ENCODE measurements at places on chromosomes 1 and 21.

DNA sequence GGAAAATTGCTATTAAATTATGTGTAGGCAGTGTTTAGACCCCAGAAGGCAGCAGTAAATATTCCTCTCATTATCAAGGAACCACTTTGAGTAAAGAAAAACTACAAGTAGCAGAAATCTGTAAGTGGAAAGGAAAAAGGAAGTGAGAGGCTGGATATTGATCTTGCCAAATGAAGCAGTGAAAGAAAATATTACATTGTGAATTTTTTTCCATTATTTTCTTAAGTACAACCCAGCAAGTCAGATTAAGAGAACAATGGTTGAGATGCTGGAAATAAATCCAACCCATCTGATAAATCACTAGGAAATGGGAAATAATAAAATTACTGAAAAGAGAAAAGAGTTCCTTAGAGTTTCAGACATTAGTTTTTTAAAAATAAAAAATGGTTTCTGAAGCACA, 106.7 kb downstream of the HMCN1 start:
- DNase-seq: no peak

GRCh38 chr1:229271448-229272159, 693 bp downstream of the RAB4A start:
- DNase-seq: no peak

DNA sequence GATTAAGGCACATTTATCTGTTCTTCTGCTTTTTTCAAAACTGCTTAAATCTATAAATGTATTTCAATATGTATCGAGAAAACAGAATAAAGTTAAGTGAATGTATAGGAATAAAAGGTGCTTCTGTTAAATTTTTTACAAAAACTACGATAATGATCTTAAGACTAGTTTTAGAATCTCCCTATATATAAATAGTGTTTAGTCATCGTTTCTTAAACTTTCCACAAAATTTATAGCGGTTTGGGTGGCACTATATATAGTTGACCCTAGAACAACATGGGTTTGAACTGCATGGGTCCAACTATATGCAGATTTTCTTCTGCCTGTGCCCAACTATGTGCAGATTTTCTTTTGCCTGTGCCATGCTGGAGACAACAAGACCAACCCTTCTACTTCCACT, 125.7 kb downstream of the CRB1 start:
- no peak for DNase-seq

- no peak for DNase-seq
Measured at GRCh38 chr1:199510314-199510713, 517.2 kb upstream of the NR5A2 start.

- no peak for DNase-seq
Measured at GRCh38 chr1:111857194-111857651, 101.5 kb downstream of the DDX20 start.

GRCh38 chr1:85330711-85331290, 54.4 kb upstream of the BCL10 start:
- DNase-seq: peak; percentile 99

DNA sequence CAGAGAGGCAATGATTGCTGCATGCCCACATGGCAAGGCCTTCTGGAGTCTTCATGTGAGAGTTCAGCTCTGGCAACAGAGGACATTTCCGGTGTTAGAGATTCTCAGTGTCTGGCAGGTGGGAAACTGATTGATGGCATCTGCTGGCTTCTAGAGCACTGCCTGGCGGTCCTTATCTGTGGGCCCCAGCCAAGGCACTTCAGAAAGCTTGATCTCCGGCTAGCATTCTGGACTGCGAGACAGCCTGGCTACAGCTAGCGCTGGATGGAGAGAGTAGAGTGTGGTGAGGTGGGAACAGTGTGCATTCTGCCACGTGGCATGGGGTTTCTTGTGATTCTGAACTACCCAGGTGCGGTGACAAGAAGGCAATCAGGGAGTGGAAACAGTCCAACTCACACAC, 9.4 kb downstream of the ZNF678 start:
- DNase-seq: no peak

DNA sequence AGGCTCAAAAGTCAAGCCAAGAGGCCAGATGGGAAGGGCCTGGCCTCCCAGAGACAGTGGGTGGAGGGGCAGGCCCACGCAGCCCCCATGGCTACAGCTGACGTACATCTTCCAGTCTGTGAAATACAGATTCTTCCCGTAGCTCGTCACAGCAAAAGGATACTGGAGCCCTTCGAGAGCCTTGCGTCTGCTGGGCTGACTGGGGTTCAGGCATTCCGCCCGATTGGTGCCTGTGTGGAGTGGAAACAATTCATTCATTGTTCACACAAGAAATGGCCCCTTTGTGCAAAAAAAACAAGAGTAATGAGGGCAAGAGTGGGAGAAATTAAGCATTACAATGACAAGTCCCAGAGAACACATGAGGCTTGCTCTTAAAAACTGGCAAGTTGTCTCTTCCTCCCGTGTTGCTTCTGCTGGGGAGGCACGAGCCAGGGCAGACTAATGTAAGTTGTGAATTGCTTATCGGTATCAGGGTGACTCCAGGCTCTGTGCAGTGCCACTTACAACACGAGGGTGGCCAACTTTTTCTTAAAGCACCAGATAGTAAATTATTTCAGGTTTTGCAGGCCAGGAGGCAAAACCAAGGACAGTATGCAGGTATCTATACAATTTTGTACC, 85.1 kb downstream of the NID1 start:
- DNase-seq: no peak

GRCh38 chr1:200075522-200075921, 48.0 kb downstream of the NR5A2 start:
- no peak for DNase-seq

GRCh38 chr1:80639777-80640533, 1160.8 kb upstream of the ADGRL2 start:
- DNase-seq: no peak

GRCh38 chr1:29238620-29239002, 2.3 kb downstream of the PTPRU start:
- no peak for DNase-seq

DNA sequence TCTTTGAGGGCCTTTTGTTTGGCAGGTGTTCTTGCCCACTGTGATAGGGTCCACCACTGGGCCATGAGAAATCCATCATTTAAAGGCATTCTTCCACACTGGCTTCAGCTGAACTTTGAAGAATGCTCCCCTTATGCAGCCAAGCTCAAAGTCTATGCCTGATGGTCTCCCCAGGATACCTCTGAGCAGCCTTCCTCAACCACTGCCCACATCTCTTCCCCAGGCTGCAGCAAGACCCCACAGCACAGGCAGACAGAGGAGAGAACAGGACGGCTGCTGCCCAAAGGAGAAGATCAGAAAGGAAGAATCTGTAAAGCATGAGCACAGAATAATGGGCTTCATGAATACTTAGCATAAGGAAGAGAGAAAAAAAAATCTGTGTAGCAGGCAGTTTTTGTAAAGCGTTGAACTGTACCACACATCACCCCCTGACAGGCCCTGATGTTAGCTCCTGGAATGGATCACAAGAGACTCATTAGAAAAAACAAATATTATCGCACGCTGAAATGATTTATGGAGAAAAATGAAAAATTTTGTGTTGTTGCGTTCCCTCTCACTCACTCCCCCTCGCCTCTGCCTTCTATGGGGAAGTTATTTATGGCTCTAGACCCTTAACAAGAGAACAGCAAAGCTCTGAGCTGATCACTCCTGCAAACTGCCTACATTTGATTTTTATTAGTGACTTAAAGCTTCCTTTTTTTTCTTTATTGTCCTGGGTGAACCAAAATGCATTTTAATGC, 134.1 kb downstream of the TMEM53 start:
- DNase-seq: no peak

DNA sequence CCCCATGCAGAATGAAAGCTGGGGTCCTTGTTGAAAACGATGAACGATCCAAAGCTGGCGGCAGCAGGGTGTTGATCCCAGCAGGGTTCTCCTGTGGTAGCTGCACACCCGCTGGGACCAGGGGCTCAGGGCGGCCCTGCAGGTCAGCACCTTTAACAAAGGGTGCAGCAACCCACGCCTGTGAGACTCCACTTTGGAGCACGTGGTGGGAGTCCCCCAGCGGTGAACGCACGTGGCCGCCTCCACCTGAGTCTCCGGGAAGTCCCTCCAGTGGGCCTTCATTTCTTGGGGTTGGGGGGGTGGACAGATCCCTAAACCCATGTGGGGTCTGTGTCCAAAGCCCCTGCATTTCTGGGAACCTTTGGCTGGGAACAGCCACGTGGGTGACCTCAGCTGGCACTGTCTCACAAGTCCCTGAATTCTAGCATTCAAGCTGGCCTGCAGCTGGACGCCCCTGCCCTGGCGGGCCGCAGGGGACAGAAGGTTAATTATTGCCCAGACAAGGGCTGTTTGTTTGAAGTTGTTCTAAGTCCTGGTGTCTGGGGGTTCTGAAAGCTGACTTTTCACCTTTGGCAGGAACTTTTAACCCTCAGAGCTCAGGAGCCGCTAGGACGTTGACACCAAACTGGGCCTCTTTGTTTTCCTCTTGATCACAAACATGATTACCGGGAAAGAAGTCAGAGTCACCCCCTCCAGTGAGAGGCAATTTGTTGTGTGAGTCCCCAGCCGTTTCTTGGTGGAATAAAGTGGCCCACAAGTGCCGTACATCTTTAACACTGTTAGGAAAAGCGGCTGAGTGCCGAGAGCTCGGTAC, 64.5 kb downstream of the COL18A1 start:
- DNase-seq: no peak

DNA sequence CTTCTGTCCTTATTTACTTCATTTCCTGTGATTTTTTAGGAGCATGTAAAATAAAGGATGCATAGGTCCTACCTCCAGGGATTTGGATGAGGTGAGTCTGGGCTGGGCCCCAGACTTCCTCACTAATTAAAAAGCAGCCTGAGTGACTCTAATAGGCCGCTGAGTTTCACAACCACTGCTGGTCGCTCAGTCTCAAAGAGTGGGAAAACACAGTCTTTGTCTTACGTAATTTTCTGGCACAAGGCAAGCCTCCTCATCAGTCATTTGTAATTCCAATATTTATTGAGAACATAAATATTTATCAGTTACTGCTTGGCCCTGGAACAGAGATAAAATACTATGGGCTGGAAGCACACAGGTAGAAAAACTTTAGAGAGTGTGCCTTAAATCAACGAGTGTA, 195.4 kb upstream of the RUNX1 start:
- no peak for DNase-seq

DNA sequence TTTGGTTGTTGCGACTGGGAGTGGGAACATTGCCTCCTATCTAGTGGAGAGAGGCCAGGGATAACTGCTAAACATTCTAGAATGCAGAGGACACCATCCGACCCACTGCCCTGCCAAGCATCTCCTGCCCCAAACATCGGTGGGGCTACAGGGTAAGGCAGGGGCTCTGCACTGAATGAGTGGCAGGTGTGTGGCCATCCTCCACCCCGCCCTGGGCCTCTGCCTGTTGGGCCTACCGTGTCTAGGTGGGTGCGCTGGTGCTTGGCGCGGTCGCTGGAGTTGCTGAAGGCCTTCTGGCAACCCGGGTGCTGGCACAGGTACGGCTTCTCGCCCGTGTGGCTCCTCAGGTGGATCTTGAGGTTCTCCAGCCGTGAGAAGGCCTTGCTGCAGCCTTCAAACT, 70.4 kb downstream of the DMRTB1 start:
- DNase-seq: no peak
